Right atrium auricular region (tissue), 2 donors: ENCODE measurements at places on chromosomes 7 and 10. TPM values are rescaled to one million over a fixed set of nuclear protein-coding genes. Genes with fewer than 3 reads are reported as not detected.

CPA1 gene
- total RNA-seq: not detected

TAS2R16 gene
- not detected for total RNA-seq

PTF1A gene
- not detected for total RNA-seq

NKX2-3 gene
- total RNA-seq: not detected

GATA3 gene
- 1.4 TPM for total RNA-seq

KDM7A gene
- 12.8 TPM for total RNA-seq

HOXA4 gene
- 1.2 TPM for total RNA-seq

AQP1 gene
- 353 TPM for total RNA-seq

MPP7 gene
- total RNA-seq: 7.6 TPM

NKX1-2 gene
- not detected for total RNA-seq

TMEM270 gene
- not detected for total RNA-seq

DNA sequence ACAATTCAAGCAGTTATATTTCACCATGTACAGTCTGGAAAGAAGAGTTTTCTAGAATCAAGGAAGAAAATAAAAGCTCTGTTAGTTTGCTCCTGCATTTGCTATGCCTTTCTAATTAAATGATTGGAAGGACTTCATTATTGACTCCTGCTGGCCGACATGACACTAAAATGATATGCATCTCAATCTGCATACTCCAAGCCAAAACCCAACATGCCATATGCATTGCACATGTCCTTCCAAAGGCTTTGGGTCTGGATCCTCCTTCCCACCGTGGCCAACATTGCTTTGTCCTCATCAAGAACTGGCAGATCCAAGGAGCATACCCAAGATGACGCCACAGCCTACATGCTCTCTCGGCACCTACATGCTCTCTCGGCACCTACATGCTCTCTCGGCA, 46.5 kb downstream of the PAXIP1 start:
- H3K27ac ChIP-seq: no peak overlapping the region
- H3K4me3 ChIP-seq: no peak overlapping the region
- no peak for DNase-seq
- H3K36me3 ChIP-seq: peaks cover 53% of the 10 kb centered on the region
- H3K4me1 ChIP-seq: no peaks in the 10 kb centered on the region

GRCh38 chr10:17475661-17476060, 21.3 kb upstream of the ST8SIA6 start:
- no peaks in the 10 kb centered on the region for H3K36me3 ChIP-seq
- no peak for DNase-seq
- no peak overlapping the region for H3K4me3 ChIP-seq
- no peaks in the 10 kb centered on the region for H3K27me3 ChIP-seq

GRCh38 chr10:102115775-102116174, 4.4 kb downstream of the LDB1 start:
- no peak for DNase-seq
- no peak overlapping the region for H3K4me3 ChIP-seq
- peak overlapping the region; percentile 99 for H3K27ac ChIP-seq
- H3K36me3 ChIP-seq: peaks cover 8% of the 10 kb centered on the region

DNA sequence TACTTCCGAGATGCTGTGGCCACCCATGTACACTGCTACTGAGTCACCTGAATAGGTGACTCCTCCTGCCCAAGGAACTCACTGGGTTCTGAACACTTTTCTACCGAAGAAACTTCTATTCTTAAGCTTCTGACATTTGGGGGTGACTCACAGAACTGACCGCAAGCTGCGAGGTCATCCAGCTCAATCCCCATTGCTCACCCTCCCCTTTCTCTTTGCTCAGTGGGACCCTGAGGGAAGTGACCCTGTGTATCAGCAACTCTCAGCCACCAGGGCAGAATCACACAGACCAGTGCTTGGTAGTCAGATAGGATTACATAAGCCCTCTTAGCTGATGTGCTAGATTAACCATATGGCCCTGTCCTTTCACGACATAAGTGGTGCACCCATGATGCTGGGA, 46.3 kb downstream of the INSYN2A start:
- H3K27me3 ChIP-seq: no peaks in the 10 kb centered on the region
- no peak overlapping the region for H3K4me3 ChIP-seq
- no peak for DNase-seq
- H3K4me1 ChIP-seq: no peaks in the 10 kb centered on the region

- H3K4me1 ChIP-seq: no peaks in the 10 kb centered on the region
- no peaks in the 10 kb centered on the region for H3K36me3 ChIP-seq
- H3K27ac ChIP-seq: peak overlapping the region; percentile 59
- DNase-seq: no peak
These were observed 49.7 kb downstream of the CDK1 start for GRCh38 chr10:60827791-60828488.

- no peaks in the 10 kb centered on the region for H3K36me3 ChIP-seq
- DNase-seq: no peak
- H3K4me3 ChIP-seq: no peak overlapping the region
- H3K27me3 ChIP-seq: no peaks in the 10 kb centered on the region
These were observed 256.9 kb downstream of the MDFIC start for GRCh38 chr7:115178835-115179234.

GRCh38 chr10:3950676-3951275, 165.8 kb upstream of the KLF6 start:
- H3K4me3 ChIP-seq: no peak overlapping the region
- no peaks in the 10 kb centered on the region for H3K36me3 ChIP-seq
- no peak overlapping the region for H3K27ac ChIP-seq

DNA sequence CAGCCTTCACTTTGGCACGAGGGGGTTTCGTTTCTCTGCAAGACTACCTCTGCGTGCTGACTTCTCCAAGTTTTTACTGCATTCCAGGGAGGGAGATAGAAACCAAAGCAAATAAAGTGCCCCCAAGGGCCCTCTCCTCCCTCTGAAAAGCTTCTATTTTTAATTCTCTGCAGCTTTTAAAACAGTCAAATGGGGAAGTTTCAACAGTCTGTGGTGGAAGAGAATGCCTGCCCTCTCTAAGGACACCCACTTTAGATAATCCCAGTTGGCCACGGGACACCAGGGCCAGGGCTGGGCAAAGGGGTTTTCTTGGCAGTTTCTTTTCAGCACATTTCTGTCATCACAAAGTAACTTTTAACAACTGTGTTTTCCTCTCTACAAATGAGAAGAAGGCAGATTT, 386.7 kb upstream of the NPVF start:
- H3K36me3 ChIP-seq: no peaks in the 10 kb centered on the region
- H3K4me1 ChIP-seq: peaks cover 48% of the 10 kb centered on the region
- no peaks in the 10 kb centered on the region for H3K27me3 ChIP-seq
- H3K4me3 ChIP-seq: no peak overlapping the region

DNA sequence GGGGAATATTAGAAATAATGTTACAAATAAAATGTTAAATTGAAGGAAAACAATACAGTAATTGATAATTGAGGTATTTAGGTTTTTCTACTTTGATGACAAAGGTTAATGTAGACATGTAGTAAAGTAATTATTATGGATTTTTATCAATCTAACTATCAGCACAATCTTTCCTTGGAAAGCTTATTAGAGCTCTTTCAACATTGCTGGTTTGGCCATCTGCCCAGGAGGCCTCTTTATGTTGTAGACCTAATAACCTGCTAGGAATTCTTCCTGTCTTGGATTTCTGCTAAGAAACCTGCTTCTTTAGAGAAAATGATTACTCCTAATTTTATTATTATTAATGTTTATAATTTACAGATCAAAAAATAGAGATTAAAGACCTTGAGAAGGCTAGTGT, 78.9 kb downstream of the CHRM2 start:
- H3K27me3 ChIP-seq: no peaks in the 10 kb centered on the region
- H3K4me1 ChIP-seq: peaks cover 10% of the 10 kb centered on the region
- H3K36me3 ChIP-seq: no peaks in the 10 kb centered on the region

- no peaks in the 10 kb centered on the region for H3K4me1 ChIP-seq
- H3K4me3 ChIP-seq: no peak overlapping the region
- no peaks in the 10 kb centered on the region for H3K27me3 ChIP-seq
- H3K36me3 ChIP-seq: no peaks in the 10 kb centered on the region
These were observed 4.7 kb upstream of the HIP1 start for GRCh38 chr7:75743455-75743859.

DNA sequence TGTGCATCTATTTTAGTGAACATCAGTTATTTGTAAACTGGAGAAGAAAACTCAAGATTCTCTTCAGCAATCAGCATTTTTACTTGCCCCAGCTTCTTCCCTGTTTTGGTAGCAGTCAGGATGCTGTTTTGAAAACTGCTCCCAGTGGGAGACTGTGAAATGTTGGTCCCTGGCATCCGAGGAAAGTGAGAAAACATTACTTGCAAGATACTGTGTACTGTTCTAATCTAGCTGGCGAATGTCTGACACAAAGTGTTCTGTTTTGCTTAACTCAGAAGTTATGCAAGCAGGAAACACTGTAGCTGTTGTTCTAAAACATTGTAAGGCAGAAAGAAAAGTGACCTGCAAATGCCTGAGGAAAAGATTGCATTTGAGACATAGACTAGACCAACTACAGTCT, 171.8 kb upstream of the POM121L12 start:
- H3K4me3 ChIP-seq: no peak overlapping the region
- H3K4me1 ChIP-seq: no peaks in the 10 kb centered on the region
- H3K27ac ChIP-seq: peak overlapping the region; percentile 24
- no peaks in the 10 kb centered on the region for H3K36me3 ChIP-seq

DNA sequence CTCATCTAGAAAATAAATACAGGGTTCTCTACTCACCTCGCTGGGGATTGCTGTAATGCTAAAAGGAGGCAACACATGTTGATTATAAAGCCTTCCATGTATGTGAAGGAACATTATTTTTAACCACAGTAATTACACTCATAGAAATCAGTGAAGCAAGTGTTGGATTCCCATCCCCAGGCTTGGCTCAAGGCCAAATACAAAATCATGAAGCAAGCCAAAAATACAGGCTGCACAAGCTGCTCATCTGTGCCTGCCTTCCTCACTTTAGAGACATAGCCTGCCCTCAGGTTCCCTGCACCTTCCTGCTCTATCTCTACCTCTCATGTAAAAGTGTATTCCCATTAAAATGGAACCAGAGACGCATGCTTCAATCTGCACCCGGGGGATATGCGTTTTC, 1077.1 kb upstream of the C7orf33 start:
- no peaks in the 10 kb centered on the region for H3K27me3 ChIP-seq
- no peak overlapping the region for H3K27ac ChIP-seq
- no peaks in the 10 kb centered on the region for H3K36me3 ChIP-seq
- DNase-seq: no peak
- no peak overlapping the region for H3K4me3 ChIP-seq
- H3K4me1 ChIP-seq: no peaks in the 10 kb centered on the region

- peaks cover 7% of the 10 kb centered on the region for H3K4me1 ChIP-seq
- DNase-seq: no peak
- H3K4me3 ChIP-seq: no peak overlapping the region
- no peaks in the 10 kb centered on the region for H3K27me3 ChIP-seq
- H3K36me3 ChIP-seq: no peaks in the 10 kb centered on the region
These were observed 9.8 kb upstream of the AGK start for GRCh38 chr7:141541375-141541774.

- H3K27ac ChIP-seq: no peak overlapping the region
- no peak for DNase-seq
- H3K36me3 ChIP-seq: no peaks in the 10 kb centered on the region
- no peaks in the 10 kb centered on the region for H3K27me3 ChIP-seq
- H3K4me3 ChIP-seq: no peak overlapping the region
These were observed 52.2 kb downstream of the IMMP2L start for GRCh38 chr7:111510062-111510461.

DNA sequence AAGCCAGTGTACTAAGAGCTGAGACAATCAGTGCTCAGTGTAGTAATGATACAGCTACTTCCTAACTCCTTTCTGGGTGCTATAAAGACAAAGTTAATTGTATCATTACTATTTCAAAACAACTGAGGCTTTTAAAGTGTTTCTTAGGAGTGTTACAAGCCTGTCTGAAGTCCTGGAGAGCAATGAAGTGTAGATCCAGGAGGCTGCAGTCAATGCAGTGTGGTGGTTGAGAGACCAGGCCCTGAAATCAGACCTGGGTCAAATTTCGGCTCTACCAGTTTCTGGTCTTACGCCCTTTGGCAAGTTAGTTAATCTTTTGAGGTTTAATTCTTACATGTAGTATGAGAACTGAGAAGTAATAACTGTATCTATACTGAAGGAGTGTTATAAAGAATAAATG, 387.0 kb downstream of the SDK1 start:
- H3K27me3 ChIP-seq: no peaks in the 10 kb centered on the region
- no peak for DNase-seq
- no peaks in the 10 kb centered on the region for H3K4me1 ChIP-seq

DNA sequence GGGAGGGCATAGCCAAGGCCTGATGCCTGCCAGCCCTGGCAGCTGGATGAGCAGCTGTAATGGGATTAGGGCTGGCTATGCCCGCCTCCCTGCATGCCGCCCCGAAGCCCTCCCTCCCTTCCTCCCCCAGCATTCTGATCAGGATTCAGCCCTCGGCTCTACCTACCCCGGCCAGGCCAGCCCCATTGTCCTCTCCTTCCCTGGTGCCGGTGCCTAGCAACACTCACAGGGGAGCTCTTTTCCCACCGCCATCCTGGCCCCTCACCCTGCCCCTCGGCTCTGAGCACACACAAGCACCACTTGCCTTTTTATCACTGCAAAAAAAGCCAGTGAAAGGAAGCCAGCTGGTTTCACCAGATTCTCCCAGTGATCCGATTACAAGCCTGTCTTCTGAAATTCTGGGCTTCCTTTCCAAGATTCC, 9.0 kb upstream of the ADCYAP1R1 start:
- DNase-seq: no peak
- no peak overlapping the region for H3K4me3 ChIP-seq
- H3K36me3 ChIP-seq: no peaks in the 10 kb centered on the region
- no peaks in the 10 kb centered on the region for H3K27me3 ChIP-seq
- no peak overlapping the region for H3K27ac ChIP-seq
- H3K4me1 ChIP-seq: no peaks in the 10 kb centered on the region
